Putamen (tissue), 1 donor: ENCODE measurements at places on chromosomes 5 and 9.

- DNase-seq = no peak
These were observed 39.1 kb upstream of the SH3PXD2B start for GRCh38 chr5:172493461-172493860.

- DNase-seq = no peak
These were observed 73.9 kb downstream of the WNK2 start for GRCh38 chr9:93257808-93258331.

GRCh38 chr5:145587710-145588109 lies 247.4 kb downstream of the PRELID2 start:
- DNase-seq = no peak

GRCh38 chr9:109012876-109013678 lies at the start of gene CTNNAL1:
Gene CTNNAL1, minus strand, starts transcription at chr9:109013499. Its CDS starts 57 bp downstream, at chr9:109013442.
- peak; percentile 85 for DNase-seq

DNA sequence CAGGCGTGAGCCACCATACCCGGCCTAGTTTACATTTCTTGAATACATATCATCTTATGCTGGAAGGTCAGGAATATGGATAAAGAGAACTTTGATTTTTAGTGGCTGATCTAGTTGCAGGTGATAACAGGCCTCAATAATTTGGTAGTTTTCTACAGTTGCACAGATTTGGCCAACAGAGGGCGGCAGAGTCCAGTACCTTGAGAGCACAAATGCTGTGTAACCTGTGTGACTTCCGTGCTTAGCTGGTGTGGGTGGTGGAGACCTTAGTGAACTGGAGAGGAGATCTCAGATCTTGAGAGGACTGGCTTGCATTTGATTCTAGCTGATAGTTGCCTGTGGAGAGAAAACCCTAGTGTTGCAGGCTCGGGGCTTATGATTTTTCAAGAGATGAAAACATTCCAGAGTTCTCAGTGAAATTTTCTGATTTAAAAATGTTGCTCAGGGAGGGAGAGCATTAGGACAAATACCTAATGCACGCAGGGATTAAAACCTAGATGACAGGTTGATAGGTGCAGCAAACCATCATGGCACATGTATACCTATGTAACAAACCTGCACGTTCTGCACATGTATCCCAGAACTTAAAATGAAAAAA lies 17.4 kb upstream of the GPR151 start:
- peak; percentile 57 for DNase-seq

DNA sequence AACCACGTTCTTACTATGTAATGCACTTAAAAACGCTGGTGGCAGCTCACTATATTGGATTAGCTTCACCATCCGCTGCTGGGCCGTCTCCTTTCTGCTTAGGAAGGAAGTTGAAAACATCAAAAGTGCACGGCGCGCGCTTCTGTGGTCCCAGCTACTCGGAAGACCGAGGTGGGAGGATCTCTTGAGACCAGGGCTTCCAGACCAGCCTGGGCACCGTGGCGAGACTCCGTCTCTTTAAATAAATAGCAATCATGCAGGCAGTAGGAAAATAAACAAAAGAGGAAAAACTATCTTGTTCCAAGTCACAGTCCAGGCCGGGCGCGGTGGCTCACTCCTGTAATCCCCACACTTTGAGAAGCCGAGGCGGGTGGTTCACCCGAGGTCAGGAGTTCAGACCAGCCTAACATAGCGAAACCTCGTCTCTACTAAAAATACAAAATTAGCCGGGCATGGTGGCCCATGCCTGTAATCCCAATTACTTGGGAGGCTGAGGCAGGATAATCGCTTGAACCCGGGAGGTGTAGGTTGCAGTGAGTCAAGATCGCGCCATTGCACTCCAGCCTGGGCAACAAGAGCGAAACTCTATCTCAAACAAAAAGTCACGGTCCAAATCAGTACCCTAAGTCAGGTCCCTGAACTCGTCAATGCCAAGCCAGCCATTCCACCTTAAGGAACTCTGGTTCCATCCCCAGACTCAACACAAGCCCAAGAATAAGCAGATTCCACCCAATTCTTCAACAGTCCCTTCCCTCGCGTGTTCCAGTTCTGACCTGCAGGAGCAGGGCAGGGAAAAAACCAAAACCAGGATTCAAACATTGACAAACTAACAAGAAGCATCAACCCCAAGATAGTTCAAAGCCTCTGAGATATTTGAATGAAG lies 1.0 kb upstream of the GOLGA1 start:
- DNase-seq = no peak

DNA sequence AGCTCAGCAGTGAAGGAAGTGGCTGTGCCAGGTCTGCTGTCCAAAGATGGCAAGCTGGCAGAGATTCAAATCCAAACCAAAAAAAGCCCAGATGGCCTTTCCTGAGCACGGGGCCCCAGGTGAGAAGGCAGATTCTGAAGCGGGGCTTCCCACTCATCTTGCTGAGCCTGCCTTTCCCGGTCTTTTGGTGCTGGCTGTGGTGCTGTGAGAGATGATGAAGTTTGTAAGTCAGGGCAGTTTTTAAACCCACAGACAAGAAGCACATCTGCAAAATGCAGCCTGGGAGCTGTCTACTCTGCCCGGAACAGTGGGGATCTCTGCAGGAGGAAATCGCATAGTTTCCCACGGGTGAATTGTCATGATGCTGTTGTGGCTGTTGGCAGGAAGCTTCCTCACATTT lies 85.0 kb upstream of the IRX4 start:
- no peak for DNase-seq

- DNase-seq = no peak
These were observed 11.6 kb downstream of the TMOD1 start for GRCh38 chr9:97512966-97513560.

- no peak for DNase-seq
These were observed 83.5 kb upstream of the RUSC2 start for GRCh38 chr9:35406183-35406959.

DNA sequence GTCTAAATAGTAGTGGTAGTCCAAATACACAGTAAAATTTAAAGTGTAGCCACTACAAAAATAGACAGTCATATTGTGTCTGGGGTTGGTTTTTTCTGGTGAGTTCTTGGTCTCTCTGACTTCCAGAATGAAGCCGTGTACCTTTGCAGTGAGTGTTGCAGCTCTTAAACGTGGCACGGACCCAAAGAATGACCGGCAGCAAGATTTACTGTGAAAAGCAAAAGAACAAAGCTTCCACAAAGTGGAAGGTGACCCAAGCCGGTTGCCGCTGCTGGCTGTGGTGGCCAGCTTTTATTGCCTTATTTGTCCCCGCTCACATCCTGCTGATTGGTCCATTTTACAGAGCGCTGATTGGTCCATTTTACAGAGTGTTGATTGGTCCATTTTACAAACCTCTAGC lies 188.7 kb downstream of the ZNF608 start:
- DNase-seq = no peak

DNA sequence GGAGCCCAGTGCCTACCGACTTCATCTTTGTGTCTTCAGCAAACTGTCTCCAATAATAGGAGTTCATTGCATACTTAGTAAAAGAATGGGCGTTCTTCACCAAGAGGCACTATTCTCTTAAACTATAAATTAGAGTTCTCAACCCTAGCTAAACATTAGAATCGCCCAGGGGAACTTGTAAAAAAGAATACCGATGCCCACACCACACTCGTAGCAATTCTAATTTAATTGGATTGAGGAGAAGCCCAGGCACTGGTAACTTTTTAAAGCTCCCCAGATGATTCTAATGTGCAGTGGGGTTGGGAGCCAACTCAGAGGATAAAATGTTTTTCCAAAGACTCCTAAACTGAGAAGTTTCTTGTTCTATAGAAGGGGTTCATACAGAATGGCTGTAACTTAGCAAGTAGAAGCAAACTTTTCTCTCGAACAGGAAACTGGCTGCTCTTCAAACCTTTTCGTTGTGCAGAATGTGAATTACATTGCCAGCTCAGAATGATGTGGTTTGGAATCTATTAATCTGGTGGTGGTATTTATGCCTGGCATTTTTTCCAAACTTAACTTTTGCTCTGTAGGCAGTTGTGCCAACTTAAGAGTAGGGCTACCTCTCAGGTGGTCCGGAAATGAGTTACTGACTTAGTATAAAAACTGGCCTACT lies 26.4 kb upstream of the NFIB start:
- no peak for DNase-seq

GRCh38 chr9:3401221-3401954 lies 124.4 kb downstream of the RFX3 start:
- DNase-seq = no peak

DNA sequence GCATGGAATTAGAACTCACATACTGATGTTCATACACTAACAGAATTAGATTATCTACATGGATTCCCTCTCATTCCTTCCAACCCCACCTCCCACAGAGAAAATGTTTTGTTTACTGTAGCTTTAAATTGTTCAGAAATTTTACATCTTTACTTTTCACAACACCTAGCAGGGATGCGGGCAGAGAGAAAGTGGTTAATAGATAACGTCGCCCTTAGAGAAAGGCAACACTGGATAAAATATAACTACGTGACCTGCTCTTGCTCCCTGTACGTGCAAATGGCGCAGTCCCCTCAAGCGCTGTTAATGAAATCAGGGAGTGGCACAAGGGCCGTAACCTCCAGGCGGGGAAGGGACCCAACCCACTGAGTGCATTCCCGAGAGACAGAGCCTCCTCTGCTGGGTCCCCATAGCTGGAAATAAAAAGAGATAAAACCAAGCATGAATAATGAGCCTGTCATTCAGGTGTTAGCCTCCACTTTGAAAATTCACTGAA lies 125.3 kb upstream of the DAPK1 start:
- no peak for DNase-seq

DNA sequence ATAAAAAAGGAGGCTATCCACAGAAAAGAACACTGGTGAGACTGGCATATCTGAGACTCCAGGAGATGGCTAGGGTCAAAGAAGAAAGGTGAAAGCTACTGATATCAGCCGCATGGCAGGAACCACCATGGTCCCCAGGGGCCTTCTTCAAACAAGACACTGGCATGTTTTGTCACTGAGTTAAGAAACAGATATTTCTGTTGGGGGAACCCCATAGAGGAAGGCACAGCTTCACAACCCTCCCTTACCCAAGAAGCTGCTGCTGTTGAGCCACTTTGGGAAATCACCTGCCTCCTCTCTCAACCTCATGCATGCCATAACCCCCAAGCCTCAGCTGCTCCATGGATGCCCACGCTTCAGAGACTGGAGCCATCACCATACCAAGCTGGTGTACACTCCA lies 13.3 kb upstream of the BTNL3 start:
- no peak for DNase-seq

DNA sequence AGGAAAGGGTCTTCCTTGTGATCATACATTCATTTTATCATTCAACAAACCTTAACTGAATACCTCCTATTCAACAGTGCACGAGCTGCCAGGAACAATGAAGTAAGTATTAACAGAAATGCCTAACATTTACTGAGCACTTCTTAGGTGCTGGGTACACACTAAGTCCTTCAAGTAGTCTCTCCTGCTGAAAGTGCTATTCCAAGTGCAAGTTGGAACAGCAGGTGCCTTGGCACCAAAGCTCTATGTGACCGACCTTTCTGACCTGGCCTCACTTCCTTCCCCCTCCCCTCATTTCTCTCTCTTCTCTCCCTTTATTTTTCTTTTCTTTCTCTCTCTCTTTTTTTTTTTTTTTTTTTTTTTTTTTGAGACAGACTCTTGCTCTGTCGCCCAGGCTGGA lies 94.5 kb downstream of the GRIA1 start:
- DNase-seq = no peak

DNA sequence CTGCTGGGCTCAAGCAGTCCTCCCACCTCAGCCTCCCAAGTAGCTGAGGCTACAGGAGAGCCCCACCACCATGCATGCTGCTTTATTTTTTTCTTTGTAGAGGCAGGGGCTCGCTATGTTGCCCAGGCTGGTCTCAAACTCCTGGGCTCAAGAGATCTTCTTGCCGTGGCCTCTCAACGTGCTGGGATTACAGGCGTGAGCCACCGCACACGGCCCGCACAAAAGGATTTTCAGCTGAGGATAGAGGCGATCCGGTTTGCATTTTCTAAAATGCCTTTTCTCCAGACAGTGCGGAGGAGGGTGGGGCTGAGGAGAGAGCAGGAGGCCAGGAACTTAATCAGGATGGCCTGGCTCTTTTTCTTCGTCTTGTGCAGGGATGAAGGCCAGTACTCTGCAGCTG lies 6.9 kb downstream of the HRH2 start:
- DNase-seq = no peak

DNA sequence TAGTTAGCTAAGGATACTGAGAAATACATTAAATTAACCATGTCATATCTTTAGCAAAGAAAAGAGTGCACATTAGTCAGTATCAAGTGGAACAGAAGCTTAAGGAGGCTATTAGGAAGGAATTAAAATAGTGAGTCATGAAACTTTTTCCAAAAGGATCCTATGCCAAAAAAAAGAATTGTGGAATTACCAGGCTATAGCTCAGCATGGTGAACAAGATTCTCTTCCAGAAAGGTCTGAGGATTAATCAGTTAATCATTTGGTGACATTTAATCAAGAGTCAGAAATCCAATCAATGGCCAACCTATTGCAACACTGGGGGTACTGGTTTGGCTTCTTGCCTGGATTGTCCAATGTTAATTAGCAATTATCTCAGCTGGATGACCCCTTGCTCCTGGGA lies 244.5 kb upstream of the NMUR2 start:
- no peak for DNase-seq

DNA sequence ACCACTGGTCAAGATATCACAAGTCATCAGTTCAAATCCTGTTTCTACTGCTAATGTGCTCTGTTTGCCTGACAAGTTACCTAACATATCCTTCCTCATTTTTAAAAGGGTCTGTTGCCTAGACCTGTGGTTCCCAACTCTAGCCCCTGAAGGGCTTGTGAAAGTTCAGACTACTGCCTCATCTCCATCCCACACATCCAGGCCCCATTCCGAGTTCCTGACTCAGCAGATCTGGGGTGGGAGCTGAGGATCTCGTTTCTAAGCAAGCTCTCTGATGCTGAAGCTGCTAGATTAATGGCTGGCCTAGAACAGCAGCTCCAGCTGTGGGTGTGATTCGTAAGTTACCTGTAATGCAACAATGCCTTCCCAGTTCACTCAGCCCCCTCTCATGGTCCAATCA lies 32.5 kb downstream of the S1PR3 start:
- no peak for DNase-seq

DNA sequence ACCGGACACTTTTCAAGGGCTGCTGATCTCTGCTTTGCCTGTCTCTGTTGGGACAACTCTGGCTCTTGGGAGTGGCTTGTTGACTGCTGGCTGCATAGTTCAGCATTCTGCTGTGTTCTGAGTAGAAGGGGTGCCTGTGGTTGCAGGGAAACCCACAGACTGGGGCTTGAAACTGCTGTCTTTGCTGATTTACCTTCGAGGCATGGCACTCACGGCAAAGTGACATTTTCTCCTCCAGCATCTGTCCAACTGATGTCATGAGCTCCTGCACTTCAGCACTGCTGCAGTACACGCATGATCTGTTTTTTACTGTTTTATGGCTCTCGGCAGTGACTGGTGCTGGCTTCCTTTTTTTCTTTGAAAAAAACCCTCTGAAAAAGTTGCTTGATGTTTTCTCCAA lies 69.2 kb downstream of the SPATA31D1 start:
- DNase-seq = no peak
